ENCODE measurements at places on chromosomes 7 and 10.
A peak's percentile ranks its signal among the peaks of the same experiment; 100 is the strongest.

- no peak for DNase-seq
These were observed 21.0 kb downstream of the ASB13 start for GRCh38 chr10:5645375-5645774.

DNA sequence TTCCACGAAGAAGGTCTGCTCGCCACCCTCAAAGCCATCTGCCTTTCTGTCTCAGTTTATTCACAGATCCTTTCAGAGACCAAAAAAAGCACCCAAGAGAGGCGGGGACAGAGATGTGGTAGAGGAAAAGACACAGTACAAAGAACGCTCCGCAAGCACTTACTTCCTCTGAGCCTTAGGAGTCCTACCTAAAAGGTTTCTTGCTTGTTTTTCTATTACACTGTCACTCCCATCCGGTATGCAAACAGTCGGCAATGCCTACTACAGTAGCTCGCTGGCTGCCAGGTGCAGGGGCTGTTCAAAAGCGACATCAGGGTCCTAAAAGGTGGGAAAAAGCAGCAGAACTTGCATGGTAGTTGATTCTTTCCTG lies 816 bp downstream of the TECPR1 start:
- DNase-seq, result no peak

DNA sequence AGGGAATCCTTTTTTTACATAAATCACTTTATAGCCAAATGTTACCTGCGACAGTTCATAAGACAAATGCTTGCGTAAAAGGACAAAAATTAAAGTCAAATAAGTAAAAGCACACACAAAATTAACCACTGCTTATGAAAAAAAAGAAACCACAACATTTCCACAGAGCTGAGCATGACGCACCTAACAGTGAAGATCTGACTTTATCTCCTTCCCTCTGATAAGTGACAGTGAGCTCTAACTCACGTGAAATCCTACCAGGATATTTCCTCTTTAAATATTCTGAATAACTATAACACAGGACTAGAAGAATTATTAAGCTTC lies 225.5 kb downstream of the SFMBT2 start:
- no peak for DNase-seq

GRCh38 chr10:20105931-20106330 lies 289.7 kb downstream of the PLXDC2 start:
- DNase-seq, result no peak

- DNase-seq, result no peak
These were observed 85.4 kb downstream of the PROSER2 start for GRCh38 chr10:11908536-11908935.

- DNase-seq, result peak; percentile 71
These were observed 10.5 kb upstream of the GRID1 start for GRCh38 chr10:86376852-86377796.

DNA sequence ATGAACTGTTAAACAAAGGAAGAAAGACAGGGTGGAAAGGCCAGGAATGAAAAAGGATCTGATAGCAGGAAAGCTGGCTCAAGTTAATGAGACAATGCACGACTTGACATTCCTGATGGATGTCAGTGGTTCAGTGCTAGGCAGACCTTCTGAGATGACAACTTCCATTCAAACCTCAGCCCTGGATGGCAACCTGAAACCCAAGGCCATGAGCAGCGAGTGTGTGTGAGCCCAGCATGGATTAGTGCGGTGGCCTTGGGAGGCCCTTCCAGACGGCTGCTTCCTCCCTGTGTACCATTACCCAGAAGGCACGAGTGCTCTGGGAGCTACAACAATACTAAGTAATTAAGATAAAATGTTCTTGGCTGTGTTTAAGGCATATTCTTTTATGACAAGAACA lies 18.8 kb downstream of the TRIL start:
- no peak for DNase-seq

DNA sequence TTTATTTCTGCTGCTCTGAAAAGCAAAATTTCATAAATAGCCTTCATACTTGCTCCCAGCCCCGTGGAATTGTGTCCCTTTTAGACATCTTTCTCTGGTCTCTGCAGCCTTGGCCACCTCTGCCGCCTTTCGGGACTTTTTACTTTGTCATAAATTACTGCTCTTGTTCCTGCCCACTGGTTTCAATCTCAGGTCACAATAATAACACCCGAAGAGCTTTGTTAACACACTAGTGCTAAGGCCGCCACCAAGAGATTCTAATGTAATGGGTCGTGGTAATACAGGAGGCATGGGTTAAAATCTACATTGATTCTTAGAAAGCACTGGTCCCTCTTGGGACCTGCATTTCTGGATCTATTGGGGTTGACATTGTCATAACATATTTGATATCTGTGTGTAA lies 276.0 kb upstream of the VWC2 start:
- no peak for DNase-seq

GRCh38 chr7:151381348-151382078 lies 28.3 kb downstream of the WDR86 start:
- no peak for DNase-seq

- no peak for DNase-seq
These were observed 68.9 kb downstream of the ZNF467 start for GRCh38 chr7:149704507-149704906.

DNA sequence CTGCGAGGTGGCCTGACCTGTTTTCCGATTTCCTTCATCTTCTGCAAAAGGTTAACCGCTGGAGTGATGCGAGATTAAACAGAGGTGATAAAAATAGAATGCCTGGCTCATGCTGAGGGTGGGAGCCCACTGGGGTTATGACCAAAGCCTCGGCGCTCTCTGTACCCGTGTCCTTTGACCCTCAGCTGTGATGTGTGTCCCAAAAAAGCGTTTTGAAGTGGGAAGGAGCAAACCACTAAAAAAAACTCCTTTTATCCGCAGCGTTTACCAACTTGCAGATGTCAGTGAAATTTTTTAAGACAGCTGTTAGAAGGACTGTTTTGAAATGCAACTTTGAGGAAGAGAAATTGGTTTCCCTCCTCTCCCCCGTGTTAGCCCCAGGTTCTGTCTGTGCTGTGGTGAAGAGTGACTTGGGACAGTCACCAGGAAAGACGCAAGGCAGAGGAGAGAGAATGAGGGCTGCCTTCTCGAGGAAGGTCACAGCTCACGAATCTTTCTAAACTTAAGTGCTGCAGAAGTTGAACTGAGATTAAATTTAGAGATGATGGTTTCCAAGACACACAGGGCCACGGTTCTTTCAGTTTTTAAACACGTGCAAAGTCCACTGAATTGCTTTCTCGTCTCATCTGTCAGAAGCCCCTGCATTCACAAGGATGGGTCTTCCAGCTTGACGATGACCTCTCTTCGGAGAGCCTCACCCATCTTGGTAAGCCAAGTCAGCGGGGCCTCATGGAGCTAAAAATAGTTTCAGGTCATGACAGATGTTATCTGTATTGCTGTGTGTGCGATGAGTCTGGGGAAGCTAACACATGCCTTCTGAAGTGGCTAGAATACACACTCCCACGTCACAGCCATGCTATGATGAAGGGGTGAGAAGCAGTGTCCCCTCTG lies 27.6 kb downstream of the AMZ1 start:
- no peak for DNase-seq

DNA sequence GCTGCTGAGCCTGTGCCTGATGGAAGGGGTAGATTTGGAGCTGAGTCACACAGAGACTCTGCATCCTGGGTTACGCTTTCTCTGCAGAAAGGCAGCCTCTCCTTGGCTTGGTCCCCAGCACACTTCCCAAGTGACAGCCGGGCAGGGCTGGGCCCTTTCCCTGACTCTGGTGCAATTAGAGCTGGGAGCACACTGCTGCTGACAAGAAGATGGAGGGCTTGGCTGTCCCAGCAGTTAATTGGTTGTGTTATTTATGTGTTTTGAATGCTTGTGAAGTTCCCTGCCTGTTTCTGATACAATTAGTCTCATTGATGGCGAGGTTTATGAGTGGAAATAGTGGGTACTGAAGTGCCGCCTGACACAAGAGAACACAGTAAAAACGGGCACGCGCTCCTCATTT lies 123.6 kb downstream of the TCERG1L start:
- DNase-seq, result no peak

DNA sequence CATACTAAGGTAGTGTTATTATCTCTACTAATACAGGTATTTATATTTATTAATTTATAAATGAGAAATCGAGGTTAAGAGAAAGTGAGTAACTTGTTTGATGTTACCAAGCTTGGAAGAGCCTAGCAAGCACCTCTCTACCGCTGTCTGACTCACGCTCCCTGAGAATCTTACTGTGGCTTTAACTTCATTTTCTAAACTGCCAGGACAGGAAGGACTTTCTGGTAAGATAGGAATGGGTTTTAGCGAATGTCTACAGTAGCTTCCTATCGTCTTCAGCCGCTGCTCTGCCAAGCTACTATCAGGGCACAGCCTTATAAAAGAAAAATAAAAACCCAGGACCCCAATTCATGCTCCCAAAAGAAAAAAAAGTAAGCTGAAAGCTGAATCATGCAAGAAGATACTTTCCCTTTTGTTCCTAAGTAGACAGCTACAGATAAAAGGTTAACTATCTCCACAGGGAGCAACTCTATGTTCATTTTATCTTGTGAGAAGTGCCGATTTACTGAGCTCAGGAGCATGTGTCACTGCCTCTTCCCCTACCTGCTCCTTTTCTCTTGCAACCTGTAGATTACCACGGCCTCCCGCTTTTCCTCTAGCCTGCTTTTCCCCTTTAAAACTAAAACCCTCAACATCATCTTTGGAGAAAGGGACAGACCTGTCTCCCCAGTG lies 60.2 kb downstream of the THNSL1 start:
- DNase-seq, result no peak

- DNase-seq, result peak; percentile 89
These were observed at the start of gene ZMIZ1 for GRCh38 chr10:79068562-79069324. Gene ZMIZ1, plus strand, starts transcription at chr10:79068966. Its CDS starts 132,667 bp downstream, at chr10:79201633.

GRCh38 chr10:126935263-126935946 lies 30.2 kb downstream of the DOCK1 start:
- no peak for DNase-seq

DNA sequence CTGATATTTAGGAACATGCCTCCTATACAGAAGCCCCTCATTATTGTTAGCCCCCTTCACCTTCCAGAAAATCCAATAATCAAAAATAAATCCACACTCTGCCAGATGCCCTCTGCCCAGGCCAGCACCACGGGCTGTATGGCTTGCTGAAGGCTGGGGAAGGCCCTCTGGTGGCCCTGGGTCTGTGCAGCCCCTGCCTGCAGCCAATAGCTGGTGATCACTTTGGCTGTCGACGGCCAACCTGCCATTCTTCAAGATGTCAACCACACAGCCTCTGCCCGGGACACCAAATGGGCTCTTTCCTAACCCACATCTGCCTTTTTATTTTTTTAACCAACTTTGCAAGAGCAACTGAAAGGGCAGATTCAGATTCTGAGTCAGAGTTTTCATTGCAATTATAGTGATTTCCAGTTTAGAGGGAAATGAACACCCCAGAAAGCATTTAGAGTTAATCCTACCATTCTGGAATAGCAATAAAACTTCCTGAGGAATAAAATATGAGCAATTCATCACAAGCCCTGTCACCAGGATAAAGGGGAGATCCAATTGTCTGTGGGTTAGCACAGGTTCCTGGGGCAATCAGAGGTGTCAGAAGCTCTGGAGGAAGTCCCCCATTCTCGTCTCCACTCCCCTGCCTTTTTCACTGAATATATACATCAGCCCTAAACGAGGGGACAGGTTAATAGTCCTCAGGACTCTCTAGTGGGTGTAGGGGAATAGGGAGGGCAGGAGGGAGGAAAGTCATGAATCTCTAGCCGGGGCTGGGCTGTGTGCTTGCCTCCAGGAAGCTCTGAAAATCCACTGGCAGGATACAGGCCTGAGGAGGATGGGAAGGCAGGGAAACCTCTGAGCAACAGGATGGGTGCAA lies 211.3 kb downstream of the GRID1 start:
- DNase-seq, result no peak

DNA sequence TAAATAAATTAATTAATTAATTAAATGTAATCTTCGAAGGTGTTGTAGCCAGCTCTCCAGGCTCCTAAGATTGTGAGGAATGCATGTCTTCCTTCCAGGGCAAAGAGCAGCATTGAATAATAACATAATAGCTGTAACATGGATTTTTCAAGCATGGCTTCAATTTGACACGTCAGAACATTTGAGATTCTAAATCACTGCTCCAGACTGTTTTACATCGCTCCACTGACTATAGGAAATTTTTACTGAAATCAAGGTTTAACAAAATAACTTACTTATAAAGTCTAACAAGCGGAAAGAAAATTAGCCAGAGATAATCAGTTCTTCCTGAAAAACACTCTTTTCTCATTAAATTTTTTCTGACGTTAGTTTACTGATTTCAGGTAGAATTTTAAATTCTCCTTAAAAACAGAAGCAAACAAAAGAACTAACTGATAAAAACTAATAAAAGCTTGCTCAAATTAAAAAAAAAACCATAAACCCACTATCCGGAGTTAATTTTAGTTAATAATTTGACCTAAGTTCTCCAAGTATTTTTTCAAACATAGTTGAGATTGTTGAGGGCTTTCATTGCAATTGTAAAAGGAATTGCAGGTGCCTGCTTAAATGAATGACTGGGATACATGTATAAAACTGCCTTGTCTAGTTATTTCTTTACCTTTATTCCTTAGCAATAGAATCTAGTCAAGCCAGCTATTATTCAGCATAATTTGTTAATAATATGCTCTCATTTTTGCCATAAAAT lies 51.2 kb upstream of the SGCE start:
- no peak for DNase-seq

GRCh38 chr10:100614429-100615095 lies 78.8 kb downstream of the HIF1AN start:
- no peak for DNase-seq

DNA sequence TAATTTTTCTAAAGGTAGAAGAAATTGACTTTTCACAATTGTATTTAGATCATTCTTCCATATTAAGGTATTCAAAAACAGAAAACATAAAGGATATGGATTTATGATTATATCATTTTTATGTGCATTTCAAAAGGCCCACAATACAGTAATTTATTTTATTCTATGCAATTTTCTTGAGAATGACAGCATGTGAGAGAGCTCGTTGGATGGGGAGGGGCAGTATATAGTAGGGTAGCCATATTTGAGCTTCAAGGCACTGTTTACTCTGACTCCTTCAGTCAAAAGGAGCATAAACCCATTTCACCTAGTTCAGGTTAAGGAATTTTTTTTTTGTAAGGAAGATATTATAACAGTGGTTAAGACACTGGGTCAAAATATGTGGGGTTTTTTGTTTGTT lies 140.8 kb upstream of the KAT6B start:
- no peak for DNase-seq

DNA sequence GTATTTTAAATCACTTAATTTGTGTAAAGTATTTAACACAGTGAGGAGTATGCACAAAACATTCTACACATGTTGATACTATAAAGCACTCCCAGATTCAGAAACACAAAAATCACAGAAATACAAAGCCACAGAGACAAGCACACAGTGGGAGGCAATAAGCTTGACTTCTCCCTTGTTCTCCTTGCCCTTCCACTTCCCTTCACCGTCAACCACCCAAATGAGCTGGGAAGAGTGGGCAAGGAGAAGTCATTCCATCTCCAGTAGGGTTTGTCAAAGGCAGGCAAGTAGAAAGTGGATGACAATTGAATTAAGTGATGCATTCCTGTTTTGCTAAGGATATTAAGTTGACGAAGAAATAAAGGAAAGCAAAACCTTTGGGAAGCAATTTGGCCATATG lies 4.2 kb upstream of the TMEM139 start:
- no peak for DNase-seq

DNA sequence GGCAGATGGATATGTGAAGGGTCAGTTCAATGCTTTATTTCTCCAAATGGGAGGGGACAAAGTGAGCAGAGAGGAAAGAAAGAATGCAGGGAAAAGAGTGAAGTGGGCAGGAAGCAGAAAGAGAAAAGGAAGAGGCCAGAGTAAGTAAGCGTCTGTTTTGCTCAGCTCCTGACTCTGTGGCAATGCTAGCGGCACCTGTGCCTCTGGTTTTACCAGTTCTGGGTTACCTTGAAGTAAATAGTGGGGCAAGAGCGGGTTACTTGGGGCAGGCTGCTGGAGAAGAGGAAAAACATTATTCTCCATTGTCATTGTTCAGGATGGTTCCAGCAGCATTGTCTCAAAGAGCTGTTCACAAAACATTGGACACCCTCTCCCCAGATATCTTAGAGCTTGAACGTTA lies 1.9 kb downstream of the TAS2R40 start:
- DNase-seq, result no peak
